T-helper 17 cell (primary cell): ENCODE measurements at places on chromosomes 12 and 14.

DNA sequence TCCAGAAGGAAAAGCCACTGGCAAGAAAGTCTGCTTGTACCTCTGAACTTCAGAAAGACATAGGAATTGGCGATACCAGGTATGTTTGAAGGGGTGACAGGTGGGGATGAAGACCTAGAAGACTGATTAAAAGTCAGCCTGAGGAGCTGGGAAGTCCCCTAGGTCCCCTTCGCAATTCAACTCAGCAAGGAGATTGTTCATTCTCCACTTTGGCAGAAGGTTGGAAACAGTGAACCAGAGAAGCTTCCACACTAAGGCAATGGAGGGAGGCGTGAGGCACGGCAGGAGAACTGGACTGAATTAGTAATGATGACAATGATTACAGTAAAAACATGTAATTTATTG, 240.3 kb upstream of the TMPO start:
- DNase-seq: no peak

DNA sequence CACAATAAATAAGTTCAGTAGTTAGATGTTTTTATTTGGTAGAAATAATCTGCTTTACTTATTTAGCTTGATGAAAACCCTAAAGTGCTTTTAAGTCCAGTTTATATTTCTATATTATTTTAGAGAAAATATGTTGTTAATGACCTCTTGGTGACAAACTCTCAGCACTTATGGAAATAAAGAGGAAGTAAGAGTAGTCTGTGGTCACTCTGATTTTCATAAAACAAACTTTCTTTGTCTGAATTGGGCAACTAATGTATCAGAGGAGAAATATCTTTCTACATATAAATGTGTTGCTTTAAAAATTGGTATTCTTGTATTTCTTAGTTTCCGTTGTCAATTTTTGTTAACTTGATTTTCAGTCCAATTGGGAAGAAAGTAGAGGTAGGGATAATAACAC, 878.9 kb upstream of the SEL1L start:
- DNase-seq: no peak

DNA sequence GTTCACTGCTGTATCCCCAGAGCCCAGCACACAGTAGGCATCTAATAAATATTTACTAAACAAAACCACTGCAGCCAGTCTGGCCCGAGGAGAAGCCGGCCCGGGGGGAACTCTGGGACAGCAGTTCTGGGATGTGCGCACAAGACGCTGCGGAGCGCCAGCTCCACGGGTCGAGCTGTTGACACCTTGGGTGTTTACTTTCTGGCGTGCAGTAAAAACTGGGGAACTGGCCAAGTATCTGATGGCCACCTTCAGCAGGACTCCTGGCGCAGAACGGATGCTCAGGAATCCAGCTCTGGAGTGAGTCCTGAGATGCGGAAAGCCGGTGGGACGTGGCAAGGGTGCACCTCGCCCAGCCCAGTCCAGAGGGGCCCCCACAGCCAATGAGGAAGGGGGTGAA, 65.6 kb downstream of the NCOR2 start:
- no peak for DNase-seq

- no peak for DNase-seq
Observed at GRCh38 chr14:55265197-55265596, 6.0 kb upstream of the FBXO34 start.

DNA sequence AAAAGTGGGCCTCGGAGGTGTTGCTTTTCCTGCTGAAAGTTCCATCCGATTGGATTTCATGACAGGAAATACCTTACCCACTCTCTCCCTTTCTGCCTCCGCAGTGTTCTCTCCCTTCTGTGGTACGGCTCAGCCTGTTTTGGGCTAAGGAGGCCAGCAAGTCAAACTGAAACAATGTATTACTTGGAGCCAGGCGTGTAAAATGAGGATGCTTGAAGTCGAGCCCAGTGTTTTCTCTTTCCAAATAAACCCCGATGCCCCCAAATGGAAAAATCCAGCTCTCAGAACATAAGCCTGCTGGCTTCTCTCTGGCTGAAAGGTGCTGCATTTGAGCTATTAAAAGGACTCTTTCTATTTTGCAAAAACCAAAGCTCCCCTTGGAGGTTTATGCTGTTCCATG, 124.7 kb downstream of the ZNF664 start:
- DNase-seq: no peak

DNA sequence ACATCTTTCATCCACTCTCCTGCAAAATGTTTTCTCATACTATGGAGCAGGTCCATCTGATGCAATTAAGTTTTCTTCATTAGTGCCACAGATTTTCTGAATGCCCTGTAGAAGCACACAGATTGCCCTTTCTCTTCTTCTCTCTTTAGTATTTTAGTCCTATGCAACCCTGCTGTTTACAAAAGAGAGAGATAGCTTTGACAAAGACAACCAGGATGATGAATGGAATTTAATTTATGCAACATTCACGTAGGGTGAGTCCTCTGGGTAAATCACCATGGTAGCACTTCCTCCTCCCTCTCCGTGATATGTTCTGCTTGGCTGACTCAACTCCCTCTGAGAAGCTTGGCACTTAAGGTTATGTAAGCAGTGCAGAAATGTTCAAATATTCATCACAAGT, 400.9 kb upstream of the PDE3A start:
- no peak for DNase-seq

DNA sequence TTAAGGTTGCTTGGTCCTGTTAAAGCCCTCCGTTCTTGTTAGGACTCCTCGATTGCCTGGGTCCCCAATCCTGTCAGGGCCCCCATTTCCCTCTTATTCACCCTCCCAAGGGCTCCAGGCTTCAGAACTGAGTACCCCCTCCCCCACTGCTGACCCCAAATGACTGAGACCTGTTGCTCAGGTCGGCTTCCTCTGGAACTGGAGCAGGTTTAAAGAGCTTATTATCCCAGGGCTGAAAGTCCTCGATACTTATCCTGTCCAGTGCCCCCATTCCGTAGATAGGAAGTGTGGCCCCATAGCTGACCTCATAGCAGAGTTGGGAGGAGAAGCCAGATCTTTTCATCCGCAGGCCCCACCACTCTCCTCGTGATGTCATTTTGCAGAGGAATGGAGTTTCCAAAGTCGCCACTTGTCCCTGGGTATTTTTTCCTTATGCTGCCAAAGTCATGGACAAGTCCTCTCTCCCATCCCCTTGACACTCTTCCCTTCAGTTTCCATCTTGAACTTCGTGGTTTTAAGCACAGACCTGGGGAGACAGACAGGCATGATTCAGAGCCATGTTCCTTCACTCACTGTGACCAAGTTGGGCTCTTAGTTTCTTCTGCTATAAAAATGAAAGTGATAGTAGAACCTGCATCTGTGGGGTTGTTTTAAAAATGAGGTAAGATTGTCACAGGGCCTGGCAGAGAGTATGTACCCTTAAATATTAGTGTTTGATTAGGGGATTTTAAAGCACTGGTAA, 1.2 kb downstream of the USP30 start:
- DNase-seq: no peak

DNA sequence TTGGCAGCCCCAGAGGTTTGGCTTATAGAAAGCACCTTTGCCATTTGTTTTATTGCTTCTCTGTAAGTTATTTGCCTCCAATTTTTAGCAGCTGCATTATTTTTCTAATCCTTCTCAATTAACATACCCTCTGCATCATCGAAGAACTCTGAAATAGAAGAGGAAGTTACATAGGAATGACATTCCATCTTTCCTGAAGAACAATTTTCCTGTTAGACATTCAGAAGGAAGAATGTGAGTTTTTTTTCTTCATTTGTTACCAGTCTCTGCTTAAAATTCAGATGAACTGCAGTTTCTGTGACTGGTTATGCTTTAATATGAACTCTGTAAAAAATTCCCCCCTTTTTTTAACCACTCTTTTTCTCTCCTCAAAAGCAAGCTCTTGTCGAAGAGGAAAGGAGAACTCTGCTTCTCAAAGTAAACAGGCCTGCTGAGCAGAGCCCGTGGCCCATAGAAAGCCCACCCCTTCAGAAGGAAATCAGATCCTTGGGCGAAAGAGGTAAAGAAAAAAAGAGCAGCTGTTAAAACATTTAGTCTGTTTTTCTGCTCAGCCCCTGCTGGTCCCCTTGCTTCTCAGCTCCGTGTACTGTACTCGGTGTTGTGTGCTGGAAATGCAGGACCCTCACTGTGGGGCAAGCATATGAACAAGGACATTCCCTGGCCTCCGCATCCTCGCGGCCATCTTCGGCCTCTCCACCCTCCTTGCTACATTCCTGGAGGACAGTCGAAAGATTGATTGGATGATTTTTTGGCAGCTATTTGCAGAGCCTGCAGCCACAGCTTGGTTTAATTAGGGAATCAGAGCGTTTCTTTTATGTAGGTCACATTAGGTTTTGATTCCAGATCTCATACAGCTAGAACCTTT, 164.4 kb upstream of the LRIG3 start:
- DNase-seq: no peak

DNA sequence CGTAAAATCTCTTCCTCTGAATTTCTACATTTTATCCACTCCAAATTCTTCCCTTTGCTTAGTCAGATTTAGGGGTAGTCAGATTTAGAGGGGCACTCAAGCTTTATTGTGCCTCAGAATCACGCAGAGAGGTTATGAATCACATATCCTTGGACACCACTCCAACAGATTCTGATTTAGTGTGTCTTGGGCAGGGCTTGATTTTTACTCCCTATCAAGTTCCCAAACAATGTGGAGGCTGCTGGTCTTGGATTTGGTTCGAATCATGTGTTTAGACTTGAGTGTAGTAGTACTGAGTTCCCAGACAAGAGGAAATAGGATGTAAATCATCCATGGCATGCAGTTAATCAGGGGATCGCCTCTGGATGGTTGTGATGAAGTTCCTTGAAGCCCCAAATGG, 298.1 kb upstream of the CLEC14A start:
- DNase-seq: no peak

DNA sequence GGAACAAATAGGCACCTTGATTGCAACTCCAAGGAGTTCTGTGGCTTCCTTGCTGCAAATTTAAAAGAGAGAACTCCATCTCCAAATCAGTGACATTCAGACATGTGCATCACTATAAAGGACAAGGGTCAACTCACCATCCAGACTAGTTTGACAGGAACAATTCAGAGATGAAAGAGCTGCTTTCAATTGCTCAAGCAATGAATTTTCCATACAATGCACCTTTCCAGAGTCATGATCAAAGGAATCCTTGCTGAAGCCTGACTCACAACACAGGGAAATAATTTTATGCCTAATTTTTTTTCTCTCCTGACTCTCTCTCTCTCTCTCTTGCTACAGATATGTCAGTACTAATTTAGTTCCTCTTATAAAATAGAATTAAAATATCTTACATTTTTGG, 380.5 kb upstream of the GARIN6 start:
- no peak for DNase-seq

GRCh38 chr12:14824012-14824634, 10.1 kb upstream of the SMCO3 start:
- no peak for DNase-seq

GRCh38 chr12:46629331-46630229, 196.2 kb downstream of the SLC38A4 start:
- no peak for DNase-seq

DNA sequence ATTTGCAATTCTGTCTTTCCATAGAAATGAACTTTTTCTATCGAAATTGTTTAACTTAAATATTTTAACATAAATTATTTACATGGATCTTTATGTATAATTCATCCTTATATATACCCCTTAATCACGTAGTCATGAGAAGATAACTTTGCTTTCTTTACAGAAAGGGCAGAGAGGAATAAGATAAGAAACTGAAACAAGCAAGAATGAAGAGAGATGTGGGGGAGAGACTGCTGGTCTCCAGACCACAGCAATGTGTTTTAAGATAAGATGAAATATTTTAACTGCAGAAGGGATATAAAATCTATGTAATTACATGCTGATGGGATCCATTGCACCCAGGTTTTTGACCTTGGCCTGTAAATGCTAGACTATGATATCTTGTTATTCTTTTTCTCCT, 34.7 kb upstream of the DNM1L start:
- DNase-seq: no peak

- no peak for DNase-seq
Observed at GRCh38 chr12:111010916-111011657, 90.7 kb upstream of the MYL2 start.

DNA sequence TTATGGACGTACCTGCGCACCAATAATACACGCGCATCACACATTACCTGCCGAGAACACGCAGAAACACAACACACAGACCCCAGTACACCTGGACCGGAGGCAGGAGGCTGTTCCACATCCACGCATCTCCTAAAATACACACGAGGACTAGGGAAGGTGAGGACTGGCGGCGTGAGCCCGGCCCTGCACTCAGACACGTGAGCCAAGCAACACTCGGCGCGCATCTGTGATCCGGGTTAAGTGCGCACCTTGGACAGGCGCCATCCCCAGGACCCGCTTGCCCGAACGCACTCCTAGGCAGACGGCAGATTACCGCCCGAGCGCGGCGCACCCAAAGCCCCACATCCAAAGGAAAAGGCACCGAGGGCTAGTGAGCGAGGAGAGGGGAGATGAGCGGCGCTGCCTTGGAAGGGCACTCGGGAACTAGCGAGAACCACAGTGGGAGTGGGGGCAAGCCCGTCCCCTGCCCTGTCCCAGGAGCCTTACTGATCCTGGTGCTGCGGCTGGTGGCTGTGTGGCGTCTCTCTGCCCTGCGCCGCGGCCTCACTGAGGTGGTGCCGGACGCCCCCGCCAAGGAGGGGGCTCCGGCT, 417 bp downstream of the GLS2 start:
- peak; percentile 21 for DNase-seq

- peak; percentile 25 for DNase-seq
Observed at GRCh38 chr12:54853933-54854538, at the start of gene MUCL1. TSS of gene MUCL1 (plus strand) at chr12:54854516. CDS start at chr12:54854583, 67 bp downstream.

DNA sequence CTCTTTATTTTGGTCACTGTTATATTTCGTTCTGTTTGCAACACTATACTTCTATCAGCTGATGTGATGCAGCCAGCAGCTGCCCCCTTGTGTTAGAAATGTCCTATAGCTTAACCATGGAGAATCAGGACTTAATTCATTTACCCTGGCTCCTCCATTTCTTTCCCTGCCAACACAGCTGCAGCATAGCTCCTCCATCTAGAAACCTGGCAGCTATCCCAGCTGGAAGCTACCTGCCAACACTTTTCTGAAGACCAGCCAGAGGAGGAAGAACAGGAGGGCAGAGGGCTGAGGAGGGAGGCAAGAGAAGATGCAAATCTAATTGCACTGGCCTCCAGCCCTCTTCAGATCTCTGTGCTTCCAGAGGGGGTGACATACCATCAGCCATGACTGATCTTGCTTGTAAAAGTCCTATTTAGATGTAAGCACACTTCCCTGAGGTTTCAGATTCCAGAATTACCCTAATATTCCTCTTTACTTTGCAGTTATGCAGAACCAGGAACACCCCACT, 156.8 kb upstream of the TMEM260 start:
- DNase-seq: no peak
